ENCODE measurements at places on chromosomes 1 and 21.

DNA sequence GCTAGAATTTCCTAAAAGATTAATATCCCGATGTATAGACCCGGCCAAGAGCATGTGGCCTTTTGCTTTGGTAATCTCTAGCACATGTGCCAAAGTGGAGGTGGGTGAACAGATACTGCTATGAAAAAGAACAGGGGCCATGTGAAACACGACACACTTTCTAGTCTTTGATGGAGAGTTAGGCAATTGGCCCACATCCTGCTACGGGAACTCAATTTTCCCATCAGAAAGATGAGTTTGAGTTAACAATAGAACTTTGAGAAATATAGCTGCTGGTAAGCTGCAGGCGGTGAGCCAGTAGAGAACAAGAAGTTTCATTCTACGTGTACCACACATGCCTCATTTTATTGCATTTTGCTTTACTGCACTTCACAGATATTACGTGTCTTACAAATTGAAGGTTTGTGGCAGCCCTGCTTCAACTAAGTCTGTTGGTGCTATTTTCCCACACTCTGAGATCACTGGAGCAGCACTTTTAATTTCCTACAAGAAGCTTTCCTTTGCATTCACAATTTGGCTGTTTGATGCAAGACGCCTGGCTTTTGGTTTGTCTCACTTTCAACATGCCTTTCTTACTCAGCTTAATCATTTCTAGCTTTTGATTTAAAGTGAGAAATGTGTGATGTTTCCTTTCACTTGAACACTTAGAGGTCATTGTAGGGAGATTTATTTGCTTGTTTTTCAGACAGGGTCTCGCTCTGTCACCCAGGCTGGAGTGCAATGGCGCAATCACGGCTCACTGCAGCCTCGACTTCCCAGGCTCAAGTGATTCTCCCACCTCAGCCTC is 46.3 kb downstream of the HTR6 start:
- DNase-seq = no peak

GRCh38 chr1:38329644-38330043 is 283.1 kb upstream of the POU3F1 start:
- no peak for DNase-seq

DNA sequence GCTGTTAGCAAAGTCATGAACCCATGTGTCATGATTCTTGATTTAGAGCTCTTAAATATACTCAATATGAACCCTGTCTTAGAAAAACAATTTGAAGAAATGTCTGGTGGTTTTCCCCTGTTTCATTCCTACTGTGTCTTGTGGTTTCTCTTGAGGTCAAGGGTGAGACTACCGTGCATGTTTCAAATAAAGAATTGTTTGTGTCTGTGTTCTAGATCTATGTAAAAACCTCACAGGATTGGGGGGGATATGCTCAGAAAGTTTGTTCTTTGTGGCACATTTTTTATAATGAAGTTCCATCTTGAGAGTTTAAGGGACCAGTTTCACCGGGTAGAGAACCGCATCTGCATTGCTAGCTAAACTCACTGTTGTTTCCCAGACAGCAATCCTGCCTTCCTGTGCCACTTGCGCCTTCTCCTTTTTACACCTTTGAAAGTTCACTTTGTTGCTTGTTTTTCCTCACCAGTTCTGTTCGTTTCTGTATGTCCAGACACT is 30.9 kb upstream of the CACYBP start:
- no peak for DNase-seq

DNA sequence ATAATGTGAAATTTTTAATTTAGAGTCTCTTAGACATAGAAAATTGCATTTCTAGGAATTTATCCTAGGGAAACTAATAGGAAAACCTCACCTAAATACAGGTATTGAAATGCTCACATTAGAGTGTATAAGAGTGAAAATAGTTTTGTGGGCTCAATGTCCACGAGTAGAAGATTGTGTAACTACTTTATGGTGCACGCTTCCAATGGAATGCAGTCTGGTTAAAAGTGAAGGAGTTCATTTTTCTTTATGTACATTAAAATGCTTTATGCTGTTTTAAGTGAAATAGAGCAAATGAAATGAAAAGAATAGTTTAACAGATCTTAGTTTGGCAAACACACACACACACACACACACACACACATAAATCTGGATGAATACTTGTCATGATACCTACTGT is 278.2 kb downstream of the USP25 start:
- DNase-seq = no peak

- DNase-seq = no peak
Measured at GRCh38 chr1:25111706-25112105, 120.6 kb downstream of the SYF2 start.

GRCh38 chr1:44929531-44929930 is 56.9 kb downstream of the EIF2B3 start:
- no peak for DNase-seq

GRCh38 chr1:172895050-172895460 is 155.7 kb downstream of the TNFSF18 start:
- no peak for DNase-seq

GRCh38 chr1:221664253-221664652 is 77.6 kb downstream of the DUSP10 start:
- DNase-seq = no peak

DNA sequence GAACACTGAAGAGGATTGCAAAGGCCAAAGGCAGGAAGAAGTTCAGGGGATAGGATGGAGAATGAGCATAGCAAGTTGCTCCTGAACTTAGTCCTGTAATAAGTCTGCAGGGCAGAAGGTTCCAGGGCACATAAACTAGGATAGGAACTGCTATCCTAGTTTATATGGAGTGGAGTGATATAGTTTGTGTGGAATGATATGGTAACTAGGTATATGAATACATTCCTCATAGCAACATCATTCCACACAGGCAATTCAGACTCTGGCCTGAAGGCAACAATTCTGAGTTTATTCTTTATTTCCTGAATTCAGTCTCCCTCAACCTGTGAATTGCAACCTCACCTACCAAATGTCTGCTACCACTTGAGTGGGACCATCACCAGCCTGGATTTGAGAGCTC is 154.9 kb upstream of the GREM2 start:
- DNase-seq = no peak

DNA sequence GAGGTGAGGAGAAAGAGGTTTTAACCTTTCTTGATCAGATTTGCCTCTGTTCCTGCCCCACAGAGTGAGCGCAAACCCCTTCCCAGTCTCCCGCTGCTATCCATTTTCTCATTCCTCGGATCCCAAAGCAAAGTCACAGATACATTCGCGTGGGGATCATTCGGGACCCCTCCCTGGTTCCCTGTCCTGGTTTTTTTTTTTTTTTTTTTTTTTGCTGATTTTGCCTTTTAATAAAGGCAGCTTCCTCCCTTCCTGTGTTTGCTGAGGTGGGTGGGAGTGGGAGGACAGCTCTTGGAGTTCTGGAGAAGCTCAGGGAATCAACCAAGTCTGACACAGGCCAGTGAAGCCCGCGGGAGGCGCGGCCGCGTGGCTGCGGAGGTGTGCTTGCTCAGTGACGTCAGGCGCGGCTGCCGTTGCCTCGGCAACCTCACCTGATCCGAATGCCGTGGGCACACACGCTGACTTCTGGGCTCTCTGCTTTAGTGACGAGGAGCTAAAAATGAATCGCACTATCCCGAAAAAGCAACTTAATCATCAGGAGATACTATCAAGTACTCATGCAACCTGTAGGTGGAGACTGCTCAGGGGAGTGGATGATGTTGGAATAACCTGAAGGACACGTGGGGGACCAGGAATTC is 106.4 kb downstream of the TBX19 start:
- peak; percentile 66 for DNase-seq

DNA sequence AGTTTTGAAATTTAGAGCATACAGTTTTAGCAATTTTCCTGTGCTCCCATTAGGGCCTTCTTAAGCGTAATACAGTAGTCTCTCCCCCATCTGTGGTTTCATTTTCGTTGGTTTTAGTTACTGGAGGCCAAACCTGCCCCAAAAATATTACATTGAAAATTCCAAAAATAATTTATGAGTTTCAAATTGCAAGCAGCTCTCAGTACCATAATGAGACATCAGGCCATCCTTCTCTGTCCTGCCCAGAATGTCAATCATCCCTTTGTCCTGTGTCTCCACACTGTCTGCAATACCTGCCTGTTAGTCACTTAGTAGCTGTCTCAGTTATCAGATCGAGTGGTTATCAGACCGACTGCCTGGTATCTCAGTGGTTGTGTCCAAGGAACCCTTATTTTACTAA is 45.4 kb downstream of the ADSS2 start:
- DNase-seq = no peak

GRCh38 chr21:35011681-35012080 is 37.4 kb downstream of the RUNX1 start:
- no peak for DNase-seq

DNA sequence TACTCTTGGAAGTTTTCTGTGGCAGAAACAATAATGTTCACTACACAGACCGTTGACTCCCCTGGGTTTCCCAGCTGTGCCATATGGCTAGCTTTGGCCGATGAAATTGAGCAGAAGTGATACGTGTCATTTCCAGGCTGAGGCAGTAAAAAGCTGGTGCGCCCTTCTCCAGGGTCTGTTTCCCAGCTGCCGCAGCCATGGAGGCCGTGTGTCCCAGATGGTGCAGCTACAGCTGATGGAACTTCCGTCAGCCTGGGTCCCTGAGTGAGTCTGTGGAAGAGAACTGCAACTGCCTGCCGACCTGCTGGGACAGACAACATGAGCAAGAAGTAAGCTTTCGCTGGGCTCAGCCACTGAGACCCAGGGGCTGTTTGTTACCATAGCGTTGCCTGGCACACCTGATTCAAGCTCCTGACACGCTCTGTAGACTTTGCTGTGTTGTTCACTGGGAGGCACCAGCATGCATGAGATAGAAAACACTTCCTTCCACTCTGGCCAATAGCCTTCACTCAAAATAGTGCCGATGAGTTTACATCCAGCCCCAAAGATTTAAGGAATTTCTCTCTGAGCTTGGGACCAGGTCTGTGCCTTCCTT is 116.3 kb upstream of the SLC25A33 start:
- DNase-seq = no peak

- no peak for DNase-seq
Measured at GRCh38 chr1:174428033-174428432, 19.7 kb upstream of the GPR52 start.

- DNase-seq = no peak
Measured at GRCh38 chr1:17281775-17282181, 26.2 kb upstream of the PADI4 start.

GRCh38 chr1:85339656-85340399 is 63.4 kb upstream of the BCL10 start:
- DNase-seq = no peak

DNA sequence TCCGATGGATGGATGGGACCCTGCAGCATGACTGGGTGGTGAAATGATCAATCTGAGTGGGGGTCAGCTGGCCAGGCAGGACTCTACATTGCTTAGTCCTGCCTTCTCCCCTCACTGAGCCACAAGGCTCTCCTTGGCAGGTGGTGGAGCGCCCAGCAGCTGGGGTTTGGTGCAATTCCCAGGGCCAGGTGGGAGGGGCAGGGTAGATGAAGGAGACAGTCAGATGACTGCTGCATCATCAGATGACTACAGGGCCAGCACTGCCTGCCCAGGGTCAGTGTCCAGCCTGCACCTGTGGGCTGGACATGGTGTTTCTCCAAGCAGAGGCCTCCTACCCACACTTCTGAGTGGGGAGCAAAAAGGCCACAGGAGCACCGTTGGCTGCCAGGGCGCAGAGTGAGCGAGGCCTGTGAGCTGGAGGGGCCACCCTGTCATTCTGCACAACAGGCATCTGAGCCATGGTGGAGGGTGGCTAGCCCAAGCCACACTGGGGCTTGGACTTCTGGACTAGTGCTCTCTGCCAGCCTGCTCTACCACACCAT is 103.9 kb upstream of the EDN2 start:
- DNase-seq = no peak
